D341Med (cell line): ENCODE measurements at places on chromosomes 11 and 22.

DNA sequence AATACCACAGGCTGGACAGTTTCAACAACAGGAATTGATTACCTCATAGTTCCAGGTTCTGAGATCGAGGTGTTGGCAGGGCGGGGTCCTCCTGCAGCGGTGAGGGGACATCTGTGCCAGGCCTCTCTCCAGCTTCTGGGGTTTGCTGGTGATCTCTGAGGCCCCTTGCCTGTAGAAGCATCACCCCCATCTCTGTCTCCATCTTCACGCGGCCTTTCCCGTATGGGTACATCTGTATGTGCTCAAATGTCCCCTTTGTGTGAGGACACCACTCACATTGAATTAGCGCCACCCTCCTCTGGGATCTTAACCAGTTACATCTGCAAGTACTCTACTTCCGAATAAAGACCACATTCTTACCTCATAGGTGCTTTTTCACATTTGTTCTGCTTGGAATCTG is 1029.9 kb downstream of the BRD1 start:
- DNase-seq: no peak

DNA sequence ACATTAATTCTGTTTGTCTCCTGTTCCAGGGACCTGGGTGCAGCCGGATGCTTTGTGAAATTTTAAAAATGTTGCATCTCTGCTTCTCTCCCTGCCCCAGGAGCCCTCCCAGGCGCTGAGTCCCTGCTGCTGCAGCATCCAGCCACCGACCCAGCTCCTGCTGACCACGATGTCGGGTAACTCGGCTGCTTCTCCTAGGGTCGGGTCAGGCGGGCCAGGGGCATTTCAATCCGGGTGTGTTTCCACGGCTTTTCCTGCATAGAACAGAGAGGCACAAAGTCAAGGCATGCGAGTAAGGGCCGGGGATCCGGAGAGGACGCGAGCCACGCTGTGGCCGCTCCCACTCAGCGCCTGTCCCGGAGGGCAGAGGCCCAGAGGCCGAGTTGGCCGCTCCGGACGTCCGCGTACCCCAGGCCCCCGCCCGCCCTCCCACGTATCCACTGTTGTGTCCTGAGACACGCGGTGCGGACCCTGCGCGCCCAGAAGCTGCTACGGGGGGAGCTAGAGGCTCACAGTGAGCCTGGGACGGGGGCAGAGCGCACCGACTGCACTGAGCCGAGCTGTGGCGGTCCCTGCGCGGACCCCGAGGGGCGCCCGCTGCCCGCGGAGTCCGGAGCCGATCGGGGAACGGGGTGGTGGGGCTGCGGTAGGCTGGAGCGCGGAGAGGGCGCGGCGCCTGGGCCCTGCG is at the start of gene POU2AF3:
Gene POU2AF3, plus strand, starts transcription at position 134 of the 688 bp plus-strand sequence. Its CDS starts 36 bp downstream, at position 170.
- no peak for DNase-seq

DNA sequence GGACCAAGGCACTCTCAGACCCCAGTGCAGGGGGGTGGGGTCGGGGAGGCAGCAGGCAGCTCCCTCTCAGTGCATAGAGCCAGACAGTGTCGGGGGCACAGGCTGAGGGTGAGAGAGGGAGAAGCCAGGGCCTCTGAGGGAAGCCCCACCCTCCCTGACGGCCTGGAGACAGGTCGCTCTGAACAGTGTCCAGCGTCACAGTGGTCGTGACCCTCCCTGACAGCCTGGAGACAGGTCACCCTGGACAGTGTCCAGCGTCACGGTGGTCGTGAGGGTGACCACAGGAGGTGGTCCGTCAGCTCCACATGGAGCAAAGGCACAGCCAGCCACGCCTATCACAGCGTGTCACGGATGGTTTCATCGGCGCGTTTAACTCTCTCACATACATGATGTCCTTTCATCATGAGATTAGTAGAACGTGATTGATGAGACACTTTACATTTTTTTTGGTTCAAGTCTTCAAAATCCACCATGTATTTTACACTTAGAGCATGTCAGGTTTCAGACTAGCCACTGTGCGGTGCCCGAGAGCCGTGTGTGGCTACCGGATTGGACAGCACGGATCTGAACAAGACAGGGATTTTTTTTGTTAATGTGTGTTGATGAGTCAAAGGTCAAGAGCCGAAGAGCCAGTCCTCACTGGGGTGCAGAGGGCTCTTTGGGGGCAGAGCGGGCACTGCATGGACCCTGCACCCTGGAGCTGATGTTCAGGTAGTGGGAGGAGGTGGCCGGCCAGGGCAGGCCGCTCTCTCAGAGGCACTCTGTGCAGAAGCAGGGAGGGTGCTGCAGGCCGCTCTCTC is 23.9 kb upstream of the PANX2 start:
- no peak for DNase-seq

DNA sequence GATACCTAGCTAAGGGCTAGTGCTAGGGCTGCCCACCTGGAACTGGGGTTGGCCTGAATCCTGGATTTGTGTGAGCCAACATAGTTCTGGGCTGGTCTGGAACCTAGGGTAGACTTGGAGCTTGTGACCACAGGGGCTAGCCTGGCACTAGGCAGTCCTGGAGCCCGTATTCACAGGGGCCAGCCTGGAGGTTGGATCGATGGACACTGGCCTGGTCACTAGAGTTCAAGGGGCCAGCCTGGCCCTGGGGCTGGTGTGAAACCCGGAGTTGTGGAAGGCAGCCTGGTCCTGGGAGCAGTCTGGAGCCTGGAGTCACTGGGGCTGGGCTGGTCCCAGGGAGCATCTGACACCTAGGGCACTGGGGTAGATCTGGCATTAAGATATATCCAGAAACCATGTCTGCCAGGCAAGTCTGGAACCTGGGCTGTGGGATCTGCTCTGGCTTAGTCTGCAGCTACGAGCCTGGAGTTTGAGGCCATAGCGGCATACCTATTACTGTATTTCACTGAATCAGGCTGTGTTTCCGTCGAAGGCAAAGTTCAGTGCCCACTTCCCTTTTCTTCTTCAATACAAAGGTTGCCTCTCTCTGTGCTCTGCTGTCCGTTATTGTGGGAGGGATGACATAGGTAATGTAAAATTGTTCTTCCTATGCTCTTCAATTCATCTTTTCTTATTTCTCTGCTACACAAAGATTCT is 9.1 kb upstream of the GLYATL1B start:
- no peak for DNase-seq

DNA sequence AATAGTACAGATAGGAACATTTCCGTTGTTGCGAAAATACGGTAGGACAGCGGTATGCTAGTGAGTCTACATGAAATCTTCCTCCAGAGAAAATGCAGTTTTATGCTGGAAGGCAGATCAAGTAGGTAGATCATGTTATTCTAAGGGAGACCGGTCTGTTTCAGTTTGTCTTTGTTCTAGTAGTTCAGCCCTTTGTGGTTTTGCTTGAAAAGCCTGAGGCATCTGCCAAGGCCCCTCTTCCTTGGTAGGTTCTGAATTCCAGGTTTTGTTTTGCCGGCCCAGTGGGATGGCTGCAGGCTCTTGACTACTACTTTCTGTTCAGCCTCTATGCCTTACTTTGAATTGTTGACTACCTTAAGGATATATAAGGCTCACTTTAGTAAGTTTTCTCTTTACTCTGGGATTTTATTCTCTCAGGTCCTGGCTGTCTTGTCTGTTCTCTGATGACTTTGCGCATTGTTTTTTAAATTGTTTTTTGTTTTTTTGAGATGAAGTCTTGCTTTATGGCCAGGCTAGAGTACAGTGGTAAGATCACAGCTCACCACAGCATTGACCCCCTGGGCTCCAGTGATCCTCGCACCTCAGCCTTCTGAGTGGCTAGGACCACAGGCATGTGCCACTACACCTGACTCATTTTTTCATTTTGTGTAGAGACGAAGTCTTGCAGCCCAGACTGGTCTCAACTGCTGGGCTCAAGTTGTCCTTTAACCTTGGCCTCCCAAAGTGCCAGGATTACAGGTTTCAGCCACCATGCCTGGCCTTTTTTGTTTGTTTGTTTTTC is 53.7 kb downstream of the HIPK3 start:
- DNase-seq: no peak

GRCh38 chr11:104812103-104812788 is 86.0 kb downstream of the CASP12 start:
- no peak for DNase-seq

DNA sequence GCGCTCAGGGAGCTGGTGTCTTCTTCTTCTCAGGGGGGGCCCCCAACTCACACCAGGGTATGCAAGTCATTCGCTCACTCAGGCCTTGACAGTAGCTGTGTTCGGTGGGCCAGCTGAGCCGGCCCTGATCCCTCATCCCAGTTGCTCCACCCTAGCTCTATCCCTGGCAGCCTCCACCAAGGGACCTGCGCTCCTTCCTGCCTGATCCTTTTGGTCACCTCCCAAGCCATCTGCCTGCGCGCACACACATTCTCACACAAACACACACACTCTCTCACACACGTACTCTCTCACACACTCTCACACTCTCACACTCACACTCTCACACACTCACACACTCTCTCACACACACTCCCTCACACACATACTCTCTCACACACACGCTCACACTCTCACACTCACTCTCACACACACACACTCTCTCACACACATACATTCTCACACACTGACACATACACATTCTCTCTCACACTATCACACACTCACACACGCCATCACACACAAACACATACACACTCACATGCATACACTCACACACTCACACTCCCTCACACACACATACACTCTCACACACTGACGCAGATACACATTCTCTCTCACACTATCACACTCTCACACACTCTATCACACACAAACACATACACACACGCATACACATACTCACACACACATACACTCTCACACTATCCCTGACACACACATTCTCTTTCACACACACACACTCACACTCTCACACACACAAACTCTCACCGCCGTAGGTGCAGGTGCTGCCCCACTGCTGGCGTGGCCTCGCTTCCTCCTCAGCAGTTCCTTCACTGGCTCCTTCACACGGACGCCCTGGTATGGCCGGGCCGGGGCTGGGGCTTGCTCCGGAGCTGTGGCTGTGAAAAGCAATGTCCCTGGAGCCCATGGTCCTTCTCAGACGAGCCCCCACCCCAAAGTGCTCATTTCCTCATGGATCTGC is 20.8 kb downstream of the POU2AF1 start:
- no peak for DNase-seq

DNA sequence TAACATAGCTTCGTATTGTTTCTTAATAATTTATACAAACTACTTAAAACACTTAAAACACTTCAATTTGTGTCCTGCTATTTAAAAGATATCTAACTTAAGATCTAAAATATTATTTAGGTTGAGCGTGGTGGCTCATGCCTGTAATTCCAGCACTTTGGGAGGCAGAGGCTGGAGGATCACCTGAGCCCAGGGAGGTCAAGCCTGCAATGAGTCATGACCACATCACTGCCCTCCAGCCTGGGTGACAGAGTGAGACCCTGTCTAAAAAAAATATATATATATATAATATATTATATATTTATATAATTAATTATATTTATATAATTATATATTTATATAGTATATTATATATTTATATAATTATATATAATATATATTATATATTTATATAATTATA is 4.2 kb upstream of the CTR9 start:
- no peak for DNase-seq

DNA sequence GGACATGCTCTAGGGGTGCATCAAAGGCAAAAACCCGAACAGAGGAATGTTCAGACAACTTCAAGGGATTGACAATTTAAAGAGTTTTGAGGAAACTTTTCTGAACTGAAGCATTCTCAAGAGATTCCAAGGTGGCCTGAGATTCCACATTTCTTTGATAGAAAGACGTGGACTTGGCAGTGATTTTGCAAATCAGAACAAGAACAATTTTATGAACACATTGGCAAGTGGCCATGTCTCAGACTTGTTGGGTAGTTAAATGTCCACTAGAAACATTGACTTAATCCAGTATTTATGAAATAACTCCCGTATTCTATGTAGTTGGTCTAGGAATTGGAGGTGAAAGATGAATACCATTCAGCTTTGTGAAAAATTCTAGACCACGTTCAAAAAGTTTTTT is 13.8 kb downstream of the NCAM1 start:
- DNase-seq: no peak

GRCh38 chr22:20546541-20546950 is 39.1 kb downstream of the MED15 start:
- DNase-seq: peak; percentile 53

GRCh38 chr11:121716060-121716459 is 263.3 kb upstream of the SORL1-AS1 start:
- DNase-seq: no peak

DNA sequence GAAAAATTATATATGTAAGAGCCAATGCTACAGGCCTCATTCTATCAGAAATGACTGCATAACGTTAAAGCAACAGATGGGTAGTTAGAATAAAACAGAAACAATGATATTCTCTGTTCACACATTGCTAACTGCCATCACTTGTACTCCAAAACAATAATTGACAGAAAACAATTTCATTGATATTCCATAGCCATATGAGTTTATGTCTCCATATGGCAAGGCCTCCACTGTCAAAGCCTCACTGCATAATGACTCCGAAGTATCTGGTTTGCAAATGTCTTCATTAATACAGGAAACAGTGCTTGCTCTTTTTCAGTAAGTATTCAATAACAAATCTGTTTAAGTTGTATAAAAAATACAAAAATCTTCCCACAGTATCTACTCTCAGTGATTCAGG is 9.9 kb downstream of the DDI1 start:
- DNase-seq: no peak

GRCh38 chr11:77075425-77075905 is 8.7 kb downstream of the CAPN5 start:
- no peak for DNase-seq

GRCh38 chr11:1034001-1034400 is 2.5 kb downstream of the MUC6 start:
- DNase-seq: no peak

- DNase-seq: no peak
Observed at GRCh38 chr11:64294774-64295173, 3.7 kb downstream of the KCNK4 start.

DNA sequence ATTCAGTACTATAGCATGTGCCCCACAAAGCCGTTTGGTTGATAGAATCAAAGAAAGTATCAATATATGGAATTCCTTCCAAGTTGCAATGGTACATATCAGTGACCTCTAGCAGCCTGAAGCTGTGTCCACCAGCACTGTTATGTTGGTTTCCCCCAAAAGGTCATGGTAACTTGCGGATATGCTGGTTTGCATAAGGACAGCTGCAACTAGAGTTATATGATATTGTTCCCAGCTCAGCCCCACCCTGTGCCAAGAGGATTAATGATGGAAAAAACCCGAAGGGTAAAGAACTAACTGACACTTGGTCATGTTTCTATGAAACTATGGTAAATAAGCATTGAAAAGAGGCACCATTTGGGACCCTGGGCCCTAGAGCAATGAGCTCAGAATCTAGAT is 93.5 kb downstream of the PDHX start:
- DNase-seq: no peak

- DNase-seq: no peak
Observed at GRCh38 chr11:57640068-57640800, 9.5 kb downstream of the YPEL4 start.

DNA sequence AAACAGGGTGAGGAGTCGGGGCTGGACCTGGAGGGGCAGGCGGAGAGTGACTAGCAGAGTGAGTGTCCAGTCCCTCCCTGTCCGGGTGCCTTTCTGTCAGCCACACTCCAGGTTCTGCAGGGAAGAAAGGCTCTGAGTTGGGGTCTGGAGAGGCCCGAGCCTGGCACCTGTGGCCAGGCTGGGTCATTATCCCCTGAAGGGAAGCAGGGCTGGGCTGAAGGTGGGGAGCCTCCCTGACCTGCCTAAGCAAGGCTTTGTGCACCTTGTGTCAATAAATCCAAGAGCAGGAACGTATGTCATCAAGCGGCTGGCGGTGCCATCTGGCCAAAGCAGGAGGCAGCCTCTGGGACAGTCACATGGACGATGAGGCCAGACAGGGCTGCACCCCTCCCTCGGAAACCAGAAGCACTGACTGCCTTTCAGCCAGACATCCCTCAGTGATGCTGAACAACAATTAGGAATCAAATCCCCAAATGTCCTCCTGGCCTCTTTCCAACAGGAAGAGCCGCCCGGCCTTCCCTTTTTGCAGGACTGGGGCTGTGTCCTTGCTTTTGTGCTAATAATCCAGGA is 73.9 kb upstream of the FGF3 start:
- DNase-seq: no peak
